ENCODE measurements at places on chromosomes 4 and X. TPM values are rescaled to one million over a fixed set of nuclear protein-coding genes. Genes with fewer than 3 reads are reported as not detected.
A peak's percentile ranks its signal among the peaks of the same experiment; 100 is the strongest.

Gene TRIML2
- under 0.01 TPM for total RNA-seq

DNA sequence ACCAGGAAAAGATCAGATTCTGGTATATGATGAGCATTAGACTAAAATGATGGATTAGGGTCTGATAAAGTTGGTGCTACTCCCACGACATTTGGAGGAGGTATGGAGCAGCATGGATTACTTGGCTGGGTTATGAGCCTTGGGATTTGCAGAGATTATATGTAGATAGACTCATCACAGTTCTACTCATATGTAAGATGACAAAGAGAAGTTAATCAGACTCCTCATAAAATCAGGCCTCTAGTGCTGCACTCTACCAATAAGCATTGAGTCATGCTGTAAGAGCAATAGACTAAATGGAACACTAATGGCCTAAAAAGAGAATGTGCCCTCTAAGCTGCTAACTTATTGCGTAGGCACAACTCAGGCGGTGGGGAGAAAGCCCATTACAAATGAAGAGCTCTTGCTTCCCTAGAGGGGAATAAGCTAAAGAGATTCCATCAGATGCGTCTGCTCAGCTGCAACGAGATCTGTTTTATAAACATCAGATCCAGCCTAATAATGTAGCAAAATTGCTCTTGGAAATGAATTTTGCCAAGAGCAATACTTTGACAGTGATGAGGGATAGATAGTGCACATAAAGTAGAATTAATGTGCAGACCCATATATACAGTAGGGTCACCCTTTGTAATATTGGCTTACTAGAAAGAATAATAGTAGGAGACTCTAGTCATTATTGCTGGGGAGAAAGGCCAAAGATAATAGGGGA is 17.5 kb downstream of the LIAS start:
- DNase-seq, result peak; percentile 93

DNA sequence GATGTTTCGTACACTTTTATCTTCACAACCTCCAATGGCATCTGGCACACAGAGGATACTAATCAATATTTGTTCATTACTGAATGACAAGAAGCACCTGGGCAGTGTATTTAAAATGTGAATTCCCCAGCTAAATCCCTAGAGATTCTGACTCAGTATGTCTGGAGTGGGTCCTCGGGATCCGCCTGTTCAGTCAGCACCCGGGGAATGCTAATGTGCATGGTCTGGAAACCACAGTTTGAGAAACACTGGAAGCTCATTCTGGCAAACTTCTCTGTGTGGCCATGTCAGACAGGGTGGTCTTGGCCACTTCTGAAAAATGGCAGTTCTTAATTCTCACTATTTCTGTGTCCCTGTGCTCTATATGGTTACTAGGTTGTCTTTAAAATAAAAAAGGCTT is 138.8 kb upstream of the VCX start:
- no peak for DNase-seq

DNA sequence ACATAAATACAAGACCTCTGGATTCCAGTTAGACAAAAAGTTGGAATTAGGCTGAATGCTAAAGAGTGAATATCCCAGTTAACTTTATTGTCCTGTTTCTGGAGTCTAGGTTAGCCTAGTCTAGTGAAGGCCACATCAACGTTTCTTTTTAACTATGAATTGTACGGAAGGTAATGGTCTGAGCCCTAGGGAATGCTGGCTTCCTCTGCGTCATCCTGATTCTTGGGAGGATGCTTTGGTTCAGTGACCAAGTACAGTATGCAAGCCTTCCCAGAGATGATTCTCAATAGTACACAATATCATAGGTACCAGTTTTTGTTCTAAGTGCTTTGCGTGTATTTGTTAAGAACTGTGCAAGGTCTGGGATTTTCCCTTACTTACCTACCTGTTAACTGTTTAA is 11.8 kb downstream of the DIAPH2 start:
- no peak for DNase-seq

GRCh38 chrX:133045986-133046385 is 50.9 kb downstream of the USP26 start:
- DNase-seq, result peak; percentile 54

DNA sequence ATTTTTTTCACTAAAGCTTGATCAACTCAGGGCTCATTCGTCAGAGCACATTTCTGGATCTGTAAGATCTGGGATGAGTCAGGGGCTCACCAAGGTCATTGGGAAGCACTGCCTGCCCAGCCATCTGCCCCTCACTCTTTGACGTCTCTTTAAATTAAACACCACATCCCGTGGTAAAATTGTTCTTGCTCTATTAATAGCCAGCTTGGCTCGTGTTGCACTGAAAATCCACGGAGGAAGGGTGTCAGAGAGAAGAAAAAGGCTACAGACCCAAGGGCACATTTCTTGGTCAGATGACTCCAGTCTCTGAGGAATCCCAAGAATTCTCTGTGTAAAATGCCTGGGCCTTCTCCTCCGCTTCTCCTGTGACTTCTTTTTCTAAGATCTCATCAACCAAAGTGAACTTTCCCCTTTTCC is 45.7 kb upstream of the GATB start:
- peak; percentile 73 for DNase-seq

All from osteoblast (primary cell).